ENCODE measurements at places on chromosomes 16 and 17.
A peak's percentile ranks its signal among the peaks of the same experiment; 100 is the strongest.

- DNase-seq, result no peak
Observed at GRCh38 chr16:531494-532125, 4.1 kb downstream of the CAPN15 start.

GRCh38 chr17:8056232-8056975 is 17.5 kb downstream of the ALOX15B start:
- no peak for DNase-seq

- DNase-seq, result no peak
Observed at GRCh38 chr16:53912155-53912554, 208.2 kb downstream of the FTO start.

- DNase-seq, result no peak
Observed at GRCh38 chr17:2369039-2369438, 31.7 kb downstream of the SGSM2 start.

- no peak for DNase-seq
Observed at GRCh38 chr16:52812678-52813556, 239.8 kb downstream of the CHD9NB start.

GRCh38 chr17:62105357-62105756 is 40.3 kb upstream of the MED13 start:
- no peak for DNase-seq

DNA sequence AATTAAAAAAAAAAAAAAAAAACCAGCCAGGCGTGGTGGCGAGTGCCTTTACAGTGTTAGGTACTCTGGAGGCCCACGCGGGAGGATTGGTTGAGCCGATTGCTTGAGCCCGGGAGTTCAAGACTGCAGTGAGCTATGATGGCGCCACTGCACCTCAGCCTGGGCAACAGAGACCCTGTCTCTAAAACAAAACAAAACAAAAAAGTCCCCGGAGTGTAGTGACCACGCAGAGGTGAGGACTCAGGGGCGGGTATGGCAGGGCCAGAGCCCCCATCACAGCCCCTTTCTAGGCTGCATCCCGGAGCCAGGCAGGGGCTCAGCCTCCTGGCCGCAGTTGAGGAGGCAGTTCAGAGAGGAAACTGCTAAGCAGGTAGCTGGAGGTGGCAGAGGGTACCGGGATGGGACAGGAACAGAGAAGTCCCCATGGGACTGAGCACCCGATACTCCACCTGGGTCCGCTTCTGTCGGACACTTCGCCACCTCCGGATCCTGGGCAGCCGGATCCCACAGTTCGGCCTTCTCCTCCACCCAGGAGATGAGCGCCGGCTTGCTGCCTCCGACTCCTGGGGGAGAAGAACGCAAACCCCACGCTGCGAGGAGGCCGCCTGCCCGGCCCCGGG is 800 bp downstream of the ZNF747 start:
- peak; percentile 70 for DNase-seq

DNA sequence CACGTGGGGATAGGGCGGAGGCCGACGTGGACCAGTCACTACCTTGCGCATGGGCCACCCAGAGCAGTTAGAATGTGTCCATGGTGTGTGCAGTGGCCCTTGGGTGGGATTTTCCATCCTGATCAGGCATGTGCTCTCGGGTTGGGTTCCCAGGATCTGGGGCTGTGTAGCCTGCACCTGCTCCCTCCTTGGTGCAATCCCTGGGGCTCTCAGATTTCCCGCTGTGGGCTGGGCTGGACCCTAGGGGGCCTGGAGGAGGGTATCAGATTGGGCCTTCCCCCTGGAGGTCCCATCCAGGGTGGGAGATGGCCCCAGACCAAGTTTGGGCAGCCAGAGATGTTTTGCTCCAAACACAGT is 1.3 kb downstream of the SMTNL2 start:
- DNase-seq, result no peak

Data from activated CD8-positive, alpha-beta memory T cell treated with anti-CD3 and anti-CD28 coated beads, Interleukin-2, amount 50 U/mL, for 48 hours (primary cell).